ENCODE measurements at places on chromosomes 5 and 9. TPM values are rescaled to one million over a fixed set of nuclear protein-coding genes. Genes with fewer than 3 reads are reported as not detected.

The NFIB gene
- total RNA-seq = 24.0 TPM

The DPYSL3 gene
- 566 TPM for total RNA-seq

The PCDHA6 gene
- total RNA-seq = 2.9 TPM

The TRIP13 gene
- total RNA-seq = 1.1 TPM

The CCNJL gene
- total RNA-seq = 1.6 TPM

The IL31RA gene
- total RNA-seq = 0.82 TPM

The CYLC2 gene
- not detected for total RNA-seq

The OTP gene
- not detected for total RNA-seq

The SAPCD2 gene
- total RNA-seq = 2.2 TPM

The BAAT gene
- total RNA-seq = not detected

The FAM200C gene
- 2.9 TPM for total RNA-seq

The SLC36A2 gene
- total RNA-seq = not detected

The SMIM33 gene
- total RNA-seq = not detected

The DNM1 gene
- total RNA-seq = 4.4 TPM

The PCDHGA4 gene
- 3.2 TPM for total RNA-seq

The TNFSF15 gene
- under 0.01 TPM for total RNA-seq

The INIP gene
- total RNA-seq = 16.0 TPM

The TMEFF1 gene
- total RNA-seq = 5.0 TPM

The SHISAL2B gene
- total RNA-seq = not detected

The HK3 gene
- 0.23 TPM for total RNA-seq

The OR1Q1 gene
- total RNA-seq = 0.08 TPM

The C9orf153 gene
- 0.08 TPM for total RNA-seq

The PCDHA9 gene
- total RNA-seq = under 0.01 TPM

The ZNF354C gene
- total RNA-seq = 4.8 TPM
